ENCODE measurements at places on chromosomes 5 and 9.

GRCh38 chr5:124212934-124213333 is 533.5 kb downstream of the ZNF608 start:
- DNase-seq: no peak

- DNase-seq: peak; percentile 47
These were observed 73.6 kb upstream of the RPS23 start for GRCh38 chr5:82351754-82352145.

DNA sequence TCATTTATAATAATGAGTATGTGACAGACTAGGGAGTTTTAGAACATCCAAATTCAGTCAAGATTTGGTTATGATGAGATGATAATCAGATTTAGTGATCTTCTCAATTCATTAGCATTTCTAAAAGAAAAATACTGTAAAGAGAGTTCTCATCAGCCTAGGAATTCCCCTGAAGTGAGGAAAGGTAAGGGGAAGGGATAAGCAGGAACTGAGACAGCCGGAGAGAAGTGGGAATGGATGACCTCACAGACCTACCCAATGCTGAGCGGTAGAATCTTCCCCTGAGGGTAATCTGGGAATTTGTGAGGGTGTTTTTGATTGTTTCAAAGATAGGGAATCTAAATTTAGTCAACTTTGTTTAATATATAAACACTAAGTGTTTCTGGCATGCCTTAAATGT is 16.7 kb upstream of the GPBP1 start:
- DNase-seq: no peak

DNA sequence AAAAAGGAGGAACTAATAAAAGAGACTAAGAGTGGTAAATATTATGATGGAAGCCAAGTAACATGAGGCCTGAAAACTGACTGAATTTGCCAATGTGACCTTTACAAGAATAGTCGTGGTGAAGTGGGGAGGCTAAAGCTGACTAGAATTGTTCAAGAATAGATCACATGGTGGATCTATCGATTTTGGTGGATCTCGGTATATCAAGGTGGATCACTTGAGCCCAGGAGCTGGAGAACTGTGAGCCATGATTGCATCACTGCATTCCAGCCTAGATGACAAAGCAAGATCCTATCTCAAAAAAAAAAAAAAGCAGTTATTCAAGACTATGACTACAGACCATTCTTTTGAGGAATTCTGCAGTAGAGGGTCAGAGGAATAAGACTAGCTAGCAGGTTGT is 15.1 kb downstream of the ERMP1 start:
- no peak for DNase-seq

GRCh38 chr9:89022001-89022759 is 30.9 kb downstream of the S1PR3 start:
- DNase-seq: no peak

- DNase-seq: no peak
These were observed 103.1 kb upstream of the CLINT1 start for GRCh38 chr5:157961896-157962590.

- DNase-seq: peak; percentile 98
These were observed at the start of gene CSNK1A1 for GRCh38 chr5:149551227-149552037. Gene CSNK1A1 (minus strand): TSS chr5:149551439. CDS start chr5:149550964, 475 bp downstream.

DNA sequence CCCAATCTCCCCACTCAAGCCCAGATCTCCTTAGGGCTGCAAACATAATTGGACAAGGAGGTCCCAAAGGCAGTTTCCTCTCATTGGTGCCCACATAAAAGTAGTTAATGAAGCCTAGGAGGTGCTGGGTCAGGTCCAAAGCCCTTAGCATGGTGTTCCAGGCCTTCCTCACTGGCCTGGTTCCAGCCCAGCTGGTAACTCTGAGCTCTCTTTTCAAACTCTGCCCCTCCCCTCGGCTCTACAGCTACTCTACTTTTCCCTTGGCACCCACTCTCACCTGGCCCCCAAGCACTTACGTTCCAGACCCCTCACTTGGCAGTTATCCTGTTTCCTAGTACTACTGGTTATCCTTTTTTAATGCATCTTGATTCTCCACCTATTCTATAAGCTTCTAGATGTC is 9.9 kb downstream of the SEPTIN8 start:
- no peak for DNase-seq
